ENCODE measurements at places on chromosomes 6 and 20. TPM values are rescaled to one million over a fixed set of nuclear protein-coding genes. Genes with fewer than 3 reads are reported as not detected.

The TFAP2C gene
- total RNA-seq = not detected

- H3K27me3 ChIP-seq = peaks cover 56% of the 10 kb centered on the region
- peaks cover 2% of the 10 kb centered on the region for H3K36me3 ChIP-seq
- DNase-seq = no peak
These were observed 58.0 kb upstream of the SALL4 start for GRCh38 chr20:51860111-51860882.

GRCh38 chr6:118804091-118804490 is 89.9 kb upstream of the ASF1A start:
- H3K4me1 ChIP-seq = peaks cover 23% of the 10 kb centered on the region
- no peak overlapping the region for H3K4me3 ChIP-seq
- no peak for DNase-seq
- no peaks in the 10 kb centered on the region for H3K27me3 ChIP-seq

DNA sequence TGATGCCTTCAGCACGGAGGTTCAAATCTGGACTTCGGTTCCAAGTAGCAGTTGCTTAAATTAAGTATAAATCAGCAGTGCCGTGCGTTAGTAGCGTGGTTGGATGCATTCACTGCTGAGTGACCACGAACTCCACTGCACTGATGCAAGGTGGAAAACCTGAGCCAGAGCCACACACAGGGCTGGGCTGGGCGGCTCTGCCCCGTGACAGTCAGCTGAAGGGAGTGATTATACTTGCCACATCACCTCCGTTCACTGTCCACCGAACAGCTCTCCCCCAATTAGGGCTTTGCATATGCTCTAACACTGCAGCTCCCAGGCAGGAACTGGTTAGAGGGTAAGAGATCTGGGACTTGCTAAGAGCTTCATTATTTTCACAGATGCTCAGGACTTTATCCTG is 22.2 kb downstream of the PPP1R3G start:
- peaks cover 5% of the 10 kb centered on the region for H3K36me3 ChIP-seq
- H3K27ac ChIP-seq = no peak overlapping the region
- H3K4me3 ChIP-seq = no peak overlapping the region
- no peaks in the 10 kb centered on the region for H3K4me1 ChIP-seq
- DNase-seq = no peak

- peak overlapping the region; percentile 65 for H3K4me3 ChIP-seq
- peaks cover 92% of the 10 kb centered on the region for H3K27me3 ChIP-seq
- peaks cover 9% of the 10 kb centered on the region for H3K36me3 ChIP-seq
These were observed 4.1 kb downstream of the TCF21 start for GRCh38 chr6:133892813-133893691.
